ENCODE measurements at places on chromosomes 2 and 18.

DNA sequence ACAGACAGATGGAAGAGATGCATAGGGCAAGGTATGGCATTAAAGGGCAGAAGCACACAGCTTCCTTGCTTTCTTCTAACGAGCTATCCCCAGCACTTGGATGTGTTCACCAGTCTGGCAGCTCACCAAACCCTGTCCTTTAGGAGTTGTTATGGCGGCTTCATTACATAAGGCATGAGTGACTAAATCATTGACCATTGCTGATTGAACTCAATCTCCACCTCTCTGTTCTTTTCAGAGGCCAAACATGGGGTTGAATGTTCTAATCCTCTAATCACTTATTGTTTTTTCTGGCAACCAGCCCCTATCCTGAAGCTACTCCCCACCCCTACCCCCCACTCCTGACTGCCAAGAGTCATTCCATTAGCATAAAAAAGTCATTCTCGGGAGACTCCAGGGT, 301.8 kb downstream of the XIRP2 start:
- no peak for DNase-seq

DNA sequence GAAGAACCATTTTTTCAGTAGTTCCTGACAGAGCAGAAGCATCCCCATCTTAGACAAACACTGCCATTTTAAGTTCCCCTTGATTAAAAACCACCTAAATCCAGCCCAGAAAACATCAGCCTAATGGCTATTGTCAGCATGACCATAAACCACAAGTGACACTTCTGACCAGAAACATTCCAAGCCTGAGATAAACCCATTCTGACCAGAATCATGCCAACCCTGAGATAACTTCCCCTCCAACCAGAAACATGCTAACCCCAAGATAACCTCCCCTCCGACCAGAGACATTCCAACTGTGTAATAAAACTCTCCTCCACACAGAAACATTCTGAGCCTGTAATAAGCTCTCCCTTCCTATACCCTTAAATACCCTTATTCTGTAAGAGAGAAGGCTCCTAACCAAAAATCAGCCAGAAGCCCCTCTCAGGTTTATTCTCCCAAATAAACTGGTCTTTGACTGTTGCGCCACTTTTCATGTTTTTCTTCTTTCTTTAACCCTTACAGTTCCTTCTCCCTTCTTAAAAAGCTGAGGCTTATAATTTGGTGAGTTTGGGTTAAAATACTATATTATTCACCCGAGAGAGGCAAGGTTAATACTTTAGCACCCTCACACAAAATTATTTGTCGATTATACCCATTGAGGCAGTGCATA, 149.7 kb downstream of the HNMT start:
- no peak for DNase-seq

GRCh38 chr18:74468547-74469061, 11.5 kb upstream of the DIPK1C start:
- no peak for DNase-seq

DNA sequence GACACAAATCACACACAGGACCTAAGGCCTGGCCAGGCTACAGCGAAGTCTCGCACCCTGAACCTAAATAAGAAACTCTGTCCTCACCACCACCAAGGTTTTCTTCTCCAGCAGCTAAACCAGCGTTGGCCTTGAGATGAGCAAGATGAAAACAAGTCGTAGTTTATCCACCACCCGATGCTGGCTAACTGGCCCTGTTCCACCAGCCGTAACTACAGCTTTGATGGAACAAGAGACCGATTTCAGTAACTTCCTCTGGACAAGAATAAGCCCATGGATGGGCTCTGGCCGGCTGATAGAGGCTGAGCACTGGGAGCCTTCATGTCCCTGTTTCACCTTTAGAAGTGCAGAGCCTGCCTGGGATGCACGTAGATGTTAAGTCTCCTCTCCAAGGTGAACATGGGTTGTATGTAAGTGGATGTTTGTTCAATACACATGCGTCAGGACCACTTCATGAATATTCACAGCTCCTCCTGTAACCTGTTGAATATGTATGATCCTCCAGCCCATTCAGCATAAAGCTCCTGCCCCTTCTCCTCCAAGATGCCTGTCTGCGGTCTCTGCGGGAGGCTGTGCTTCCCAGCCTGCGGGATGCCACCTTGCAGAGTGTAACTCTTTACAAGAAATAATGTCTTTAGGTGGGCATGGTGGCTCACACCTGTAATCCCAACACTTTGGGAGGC, 24.2 kb downstream of the ADI1 start:
- DNase-seq, result no peak

- no peak for DNase-seq
These were observed 69.9 kb downstream of the RHOB start for GRCh38 chr2:20516646-20517341.

GRCh38 chr2:133437492-133437891, 130.8 kb downstream of the NCKAP5 start:
- DNase-seq, result no peak

DNA sequence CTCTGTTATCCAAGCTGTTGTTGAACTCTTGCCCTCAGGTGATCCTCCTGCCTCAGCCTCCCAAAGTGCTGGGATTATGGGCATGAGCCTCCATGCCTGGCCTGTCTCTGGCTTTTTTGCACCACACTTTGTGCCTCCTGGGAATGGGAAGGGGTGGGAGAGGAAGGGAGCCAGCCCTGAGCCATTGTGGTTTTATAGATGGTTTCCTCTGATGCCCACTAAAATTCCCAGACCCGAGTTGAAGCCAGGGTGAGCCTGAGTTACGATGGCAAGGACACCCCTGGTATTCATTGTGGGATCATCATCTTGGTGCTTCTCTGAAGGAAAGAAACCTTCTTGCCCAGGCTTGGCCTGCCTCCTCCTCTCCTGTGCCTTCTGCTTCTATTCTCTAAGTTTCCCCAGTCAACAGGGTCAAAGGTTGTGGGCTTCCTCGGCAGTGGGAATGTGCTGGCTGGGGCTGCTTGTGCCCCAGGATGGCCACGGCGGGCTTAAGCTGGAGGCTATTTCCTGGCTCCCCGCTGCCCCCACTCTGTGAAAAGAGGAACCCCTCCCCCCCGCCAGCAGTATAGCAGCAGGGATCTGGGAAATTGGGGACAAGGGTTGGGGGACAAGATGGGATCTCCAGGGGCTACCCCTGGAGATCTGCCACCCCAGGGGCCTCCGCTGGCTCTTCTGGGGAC, 106.2 kb downstream of the STPG4 start:
- DNase-seq, result no peak

GRCh38 chr2:74302865-74303264, 40.4 kb downstream of the SLC4A5 start:
- DNase-seq, result no peak

DNA sequence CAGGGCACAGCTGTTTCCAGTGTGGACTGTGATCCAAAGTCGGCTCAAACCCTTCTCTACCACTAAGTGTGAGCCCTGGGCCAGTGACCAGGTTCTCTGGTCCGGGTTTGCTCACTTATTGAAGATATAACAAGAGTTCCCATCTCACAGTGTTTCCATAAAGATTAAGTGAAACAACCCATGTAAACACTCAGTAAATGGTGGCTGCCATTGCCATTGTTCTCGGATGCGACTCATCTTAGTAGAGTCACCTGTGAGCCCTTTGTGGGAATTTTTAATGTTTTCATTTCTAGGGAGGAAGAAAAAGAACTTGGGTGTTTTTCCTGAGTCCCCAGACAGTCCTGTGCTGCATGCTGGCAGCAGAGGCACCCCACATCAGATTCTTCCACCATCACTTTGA, 53.4 kb downstream of the TPGS2 start:
- no peak for DNase-seq

DNA sequence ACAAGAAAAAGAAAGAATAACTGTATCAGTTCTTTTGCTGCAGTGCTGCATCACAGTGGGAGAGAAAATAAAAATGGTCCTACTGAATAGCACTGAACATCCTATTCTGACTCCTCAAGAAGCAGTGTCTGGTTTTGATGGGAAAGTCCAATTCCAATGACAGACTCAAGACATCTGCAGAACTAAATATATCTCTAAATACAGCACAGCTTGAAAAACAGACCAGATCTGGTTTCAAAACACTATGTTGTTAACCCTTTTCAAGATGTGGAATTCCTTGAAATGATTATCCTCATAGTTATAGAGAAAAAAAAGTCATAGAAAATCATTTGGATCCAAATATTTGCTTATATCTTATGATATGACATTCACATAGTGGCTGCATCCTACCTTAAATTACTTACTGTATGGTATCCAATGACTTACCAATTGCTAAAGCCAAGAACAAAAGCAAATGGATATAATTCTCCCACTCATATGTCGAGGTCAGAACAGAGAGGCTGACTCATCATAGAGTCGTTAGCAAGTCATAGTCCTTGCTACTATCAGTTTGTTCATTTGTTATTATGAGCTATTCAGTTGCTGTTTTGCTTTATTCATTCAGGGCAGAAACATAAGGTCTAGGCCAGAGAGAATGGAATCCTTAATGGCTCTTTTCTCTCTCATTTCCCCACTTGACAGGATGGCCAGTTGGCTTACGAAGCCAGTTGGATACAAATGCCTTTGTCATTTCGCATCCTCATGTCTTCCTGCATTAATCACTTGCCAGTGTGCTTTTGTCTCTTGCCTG, 62.5 kb upstream of the ACVR2A start:
- no peak for DNase-seq

DNA sequence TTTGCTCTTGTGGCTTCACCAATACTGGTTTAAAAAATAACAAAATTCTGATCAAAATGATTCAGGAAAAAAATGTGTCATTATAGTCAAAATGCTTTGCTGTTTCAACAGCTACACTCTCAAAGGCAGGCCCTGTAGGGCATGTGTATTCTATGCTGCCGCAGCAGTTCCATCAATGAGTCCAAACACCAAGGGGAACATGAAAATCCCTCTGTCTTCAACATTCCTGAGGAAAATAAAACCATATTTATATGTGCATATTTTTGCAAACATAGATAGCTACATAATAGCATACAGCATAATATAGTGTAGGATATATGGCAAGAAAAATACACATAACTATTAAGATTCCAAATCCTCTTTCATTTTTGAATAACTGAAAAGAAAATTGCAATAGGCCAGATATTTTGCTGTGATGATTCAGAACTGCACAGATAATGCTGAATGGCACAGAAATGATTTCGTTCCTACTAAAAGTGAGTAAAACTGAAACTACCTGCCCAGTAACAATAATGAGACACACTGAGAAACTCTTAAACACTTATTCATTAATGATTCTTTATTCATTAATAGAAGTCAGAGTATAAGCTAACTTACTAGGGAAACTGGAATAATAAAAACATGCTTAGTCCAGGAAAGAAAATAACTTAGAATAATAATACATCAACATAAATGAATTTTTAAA, 343.8 kb downstream of the SUCLG1 start:
- DNase-seq, result no peak

DNA sequence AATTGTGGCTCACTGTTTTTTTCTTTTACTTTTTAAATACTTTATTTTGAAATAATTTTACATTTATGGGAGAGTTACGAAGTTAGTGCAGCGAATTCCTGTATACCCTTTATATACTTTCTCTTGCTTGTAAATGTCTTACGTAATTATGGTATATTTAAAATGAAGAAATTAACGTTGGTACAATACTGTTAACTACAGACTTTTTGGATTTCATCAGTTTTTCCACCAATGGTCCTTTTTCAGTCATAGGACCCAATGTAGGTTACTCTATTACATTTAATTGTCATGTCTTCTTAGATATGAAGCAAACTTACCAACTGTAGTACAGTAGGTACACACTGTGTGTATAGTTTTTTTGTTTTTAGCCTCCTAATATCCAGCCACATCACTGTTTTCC, 76.3 kb downstream of the BOLA3 start:
- no peak for DNase-seq

DNA sequence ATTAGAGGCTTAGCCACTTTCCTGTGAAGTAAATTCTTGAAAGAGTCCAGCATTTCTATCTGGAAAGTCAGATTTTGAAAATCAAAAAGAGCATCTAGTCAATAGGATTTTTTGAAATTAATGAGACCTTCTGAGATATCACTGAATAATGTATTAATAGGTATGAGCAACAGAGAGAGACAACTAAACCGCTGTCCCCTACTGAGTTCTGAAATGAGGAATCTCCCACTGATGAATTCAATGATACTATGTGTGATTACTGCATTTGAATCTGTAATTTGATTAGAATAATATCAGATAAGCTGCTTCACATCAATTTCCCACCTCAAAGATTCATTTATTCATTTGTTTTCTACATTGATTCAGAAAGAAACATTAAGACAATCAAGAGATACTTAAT, 252.8 kb downstream of the TMX3 start:
- DNase-seq, result no peak

DNA sequence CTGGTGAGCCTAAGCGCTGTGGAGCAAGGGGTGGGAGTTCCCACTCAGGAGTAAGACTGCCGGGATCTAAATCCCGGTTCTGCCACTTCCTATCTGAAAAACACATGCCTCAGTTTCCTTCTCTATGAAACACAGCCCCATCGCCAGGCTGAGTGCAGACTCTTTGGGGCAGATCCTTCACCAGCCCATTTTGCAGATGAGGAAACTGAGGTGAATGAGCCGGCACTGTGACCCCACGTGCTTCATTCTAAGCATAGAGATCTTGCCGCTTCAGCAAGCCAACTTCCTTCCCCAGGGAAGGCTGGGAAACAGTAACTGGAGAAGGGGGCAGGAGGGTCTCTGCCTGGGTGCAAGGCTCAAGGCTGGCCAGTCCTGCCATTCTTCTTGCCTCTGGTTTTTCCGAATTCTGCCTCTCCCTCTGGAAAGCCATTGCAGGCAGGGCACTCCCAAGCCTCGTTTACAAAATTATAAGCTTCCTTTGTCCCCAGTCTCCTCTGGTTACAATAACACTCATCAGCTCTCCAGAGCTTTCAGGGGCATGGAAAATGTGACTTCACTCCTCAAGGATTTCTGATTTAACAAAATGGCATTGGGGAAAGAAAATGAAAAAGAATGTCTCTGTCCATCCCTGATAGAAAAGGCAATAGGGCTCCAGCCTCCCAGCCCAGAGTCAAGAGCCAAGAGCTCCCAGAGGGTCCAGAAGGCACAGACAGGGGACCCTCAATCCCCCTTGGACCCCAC, 249.2 kb downstream of the TNS1 start:
- no peak for DNase-seq

DNA sequence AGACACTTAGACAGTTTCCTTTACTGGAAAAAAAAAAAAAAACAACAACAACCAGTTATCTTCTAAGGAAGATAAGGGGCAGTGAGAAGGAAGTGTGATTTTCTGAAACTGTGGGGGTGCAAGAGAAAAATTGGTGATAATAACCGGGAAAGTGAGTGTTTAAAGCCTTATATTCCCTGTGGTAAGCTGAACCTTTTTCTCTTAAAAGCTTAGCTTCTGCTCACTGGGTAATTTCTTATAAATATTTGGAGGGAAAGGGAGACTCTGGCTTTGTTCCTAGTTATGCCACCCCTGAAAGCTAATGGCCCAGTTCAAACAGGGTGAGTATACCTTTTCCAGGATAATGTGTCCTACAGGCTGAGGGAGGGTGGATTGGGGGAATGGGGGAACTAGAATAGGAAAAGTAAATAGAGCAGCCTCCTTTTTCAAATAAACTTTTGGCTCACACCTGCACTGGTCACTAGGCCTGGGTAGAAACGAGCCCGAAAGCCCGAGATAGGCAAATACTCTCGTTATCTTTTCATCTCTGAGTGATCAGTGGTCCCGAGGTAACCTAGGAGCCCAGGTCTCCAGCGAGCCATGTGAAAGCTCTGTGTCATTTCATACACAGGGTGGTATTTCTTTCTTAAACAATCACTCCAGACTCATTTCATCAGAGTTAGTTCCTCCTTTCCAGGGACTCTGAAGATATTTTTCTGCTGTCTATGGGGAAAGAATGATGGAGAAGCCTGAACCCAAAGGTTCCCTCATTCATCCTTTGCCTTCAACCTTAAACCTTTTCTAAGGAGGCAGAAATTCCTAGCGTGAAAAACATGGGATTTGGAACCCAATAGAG, 15.5 kb upstream of the SRBD1 start:
- DNase-seq, result no peak
